Glomerular endothelial cell (primary cell): ENCODE measurements at places on chromosomes 2 and 18. TPM values are rescaled to one million over a fixed set of nuclear protein-coding genes. Genes with fewer than 3 reads are reported as not detected.

ZFP36L2 gene
- 30.5 and 63.2 TPM in 2 replicates for total RNA-seq

TBR1 gene
- total RNA-seq: not detected in 2 replicates

GRCh38 chr2:156890529-156891148 is 366.9 kb upstream of the GALNT5 start:
- DNase-seq: no peak

- no peak for DNase-seq
These were observed 316.9 kb downstream of the TXNL1 start for GRCh38 chr18:56321470-56321869.

DNA sequence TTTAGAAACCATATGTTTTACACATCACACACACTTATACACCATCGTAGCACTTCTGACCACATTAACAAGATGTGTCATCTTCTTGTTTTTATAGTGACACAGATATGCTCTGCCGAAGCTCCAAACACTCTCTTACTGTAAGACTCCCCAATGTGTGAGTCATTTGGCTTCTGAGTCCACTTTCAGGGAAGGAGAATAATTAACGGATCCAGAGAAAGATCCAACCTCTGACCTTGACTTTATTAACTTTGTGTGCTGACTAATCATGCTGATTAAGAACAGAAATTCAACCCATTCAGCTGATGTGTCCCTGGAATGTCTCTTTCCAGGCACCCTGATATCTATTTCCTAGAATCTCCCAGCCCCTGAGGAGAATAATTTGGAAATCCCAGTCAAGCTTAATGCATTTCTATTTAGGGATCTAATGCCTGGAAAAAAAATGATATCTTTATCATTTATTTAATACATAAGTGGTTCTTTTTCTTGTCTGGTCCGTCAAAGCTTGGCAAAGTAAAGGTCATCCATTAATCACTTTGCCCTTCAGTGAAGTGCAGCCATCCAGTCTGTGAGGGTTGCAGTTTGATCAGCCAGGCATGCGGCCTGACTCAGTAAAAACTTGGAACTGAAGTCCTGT is 615.8 kb upstream of the SYT4 start:
- peak; percentile 10 for DNase-seq

GRCh38 chr2:173831312-173832229 is 133.6 kb downstream of the SP3 start:
- no peak for DNase-seq

DNA sequence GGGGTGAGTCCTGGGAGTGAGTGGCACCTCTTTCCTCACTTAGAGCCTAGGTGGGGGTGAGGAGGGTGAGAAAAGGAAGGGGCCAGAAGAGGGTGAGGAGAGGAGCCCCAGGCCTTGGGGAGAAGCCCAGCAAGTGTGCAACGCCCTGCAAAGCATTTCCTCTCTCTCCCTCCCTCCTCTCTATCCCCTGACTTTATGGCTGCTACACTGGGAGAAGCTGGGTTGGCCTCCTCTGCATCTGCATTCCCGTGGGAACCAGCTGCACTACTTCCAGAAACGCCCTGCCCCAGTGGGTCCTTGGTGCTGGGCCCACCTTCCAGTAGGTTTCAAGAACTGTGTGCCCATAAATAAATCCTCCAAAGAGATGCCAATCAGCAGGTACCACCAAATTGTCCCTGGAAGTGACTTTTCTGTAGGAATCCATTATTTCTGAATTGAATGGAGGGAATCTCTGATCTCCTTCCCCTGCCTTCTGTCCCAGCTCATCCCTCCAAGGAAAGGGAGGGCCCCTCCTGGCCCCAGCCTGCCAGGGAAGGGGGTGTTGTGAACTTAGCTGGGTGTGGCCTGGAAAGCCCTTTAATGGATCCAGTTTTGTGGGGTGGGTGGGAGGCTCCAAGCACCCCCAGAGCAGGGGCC is 95.7 kb upstream of the BOD1L2 start:
- DNase-seq: no peak

- DNase-seq: no peak
These were observed 814 bp upstream of the RAB1A start for GRCh38 chr2:65130664-65131175.

GRCh38 chr2:159468257-159468656 is 148.1 kb downstream of the BAZ2B start:
- DNase-seq: no peak

- no peak for DNase-seq
These were observed 3.3 kb downstream of the CDH7 start for GRCh38 chr18:65754121-65754520.
